B cell (primary cell): ENCODE measurements at places on chromosomes 4 and X. TPM values are rescaled to one million over a fixed set of nuclear protein-coding genes. Genes with fewer than 3 reads are reported as not detected.

GRCh38 chr4:123419885-123420755 is 23.5 kb downstream of the SPRY1 start:
- DNase-seq, result no peak

DNA sequence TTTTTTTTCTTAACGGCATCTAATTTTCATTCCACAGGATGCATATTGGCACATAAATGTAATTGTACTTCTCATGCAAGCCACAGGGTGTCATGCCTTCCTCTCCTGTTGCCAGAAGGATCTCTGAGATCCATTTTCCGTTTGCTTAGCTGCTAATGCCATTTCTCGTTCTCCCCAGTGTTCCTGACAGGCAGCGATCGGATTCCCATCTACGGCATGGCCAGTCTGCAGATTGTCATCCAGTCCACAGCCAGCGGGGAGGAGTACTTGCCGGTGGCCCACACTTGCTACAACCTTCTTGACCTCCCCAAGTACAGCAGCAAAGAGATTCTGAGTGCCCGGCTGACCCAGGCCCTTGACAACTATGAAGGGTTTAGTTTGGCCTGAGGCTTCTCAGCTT is 8.9 kb upstream of the NAP1L5 start:
- DNase-seq, result no peak

Gene MAGED4B
- total RNA-seq, result 18.2 and 20.4 TPM in 2 replicates

DNA sequence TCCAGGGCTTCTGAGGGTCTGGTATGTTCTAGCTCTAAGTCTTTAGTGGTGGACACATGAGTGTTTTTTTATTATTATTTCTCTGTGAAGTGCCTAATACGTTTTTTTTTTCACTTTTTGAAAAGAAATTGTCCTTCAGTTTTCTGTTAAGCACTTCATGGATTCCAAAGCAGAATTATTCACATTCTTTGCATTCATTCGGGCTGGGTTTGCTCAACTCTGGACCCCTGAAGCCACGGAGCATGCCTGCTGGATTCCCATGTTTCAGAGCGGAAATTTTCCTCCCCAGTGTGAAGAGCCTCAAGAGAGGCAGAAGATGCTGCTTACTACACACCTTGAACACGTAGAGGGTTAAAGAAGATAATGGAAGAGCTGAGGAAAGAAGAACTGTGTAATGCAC is 107.5 kb downstream of the EGF start:
- no peak for DNase-seq

DNA sequence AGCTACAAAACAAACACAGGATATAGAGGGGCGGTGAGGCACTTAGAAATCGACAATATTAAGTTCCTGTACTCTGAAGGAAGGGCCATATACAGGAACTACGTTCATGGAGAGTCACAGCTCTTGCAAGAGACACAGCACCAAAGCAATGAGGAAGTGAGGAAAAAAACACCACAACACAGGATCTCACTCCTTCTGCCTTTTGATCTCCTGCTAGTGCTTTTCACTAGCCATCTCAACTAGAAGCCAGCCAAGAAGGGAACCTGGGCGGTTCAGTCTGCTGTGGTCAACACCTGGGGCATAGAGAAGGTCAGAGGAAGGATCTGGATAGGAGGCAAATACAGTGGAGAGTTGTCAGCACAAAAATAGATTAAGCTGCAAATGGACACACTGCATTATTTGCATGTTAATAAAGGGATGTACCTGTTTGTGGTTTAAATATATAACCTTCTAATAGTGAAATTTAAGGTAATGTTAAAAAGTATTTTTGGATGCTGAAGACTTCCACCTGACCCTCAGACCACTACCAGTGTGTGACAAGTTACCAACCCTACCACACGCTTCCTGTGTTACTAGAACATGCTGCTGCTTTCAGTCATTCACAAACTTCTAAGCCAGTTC is 104.6 kb downstream of the DTHD1 start:
- peak; percentile 77 for DNase-seq

Gene ARX
- total RNA-seq, result not detected in 2 replicates

DNA sequence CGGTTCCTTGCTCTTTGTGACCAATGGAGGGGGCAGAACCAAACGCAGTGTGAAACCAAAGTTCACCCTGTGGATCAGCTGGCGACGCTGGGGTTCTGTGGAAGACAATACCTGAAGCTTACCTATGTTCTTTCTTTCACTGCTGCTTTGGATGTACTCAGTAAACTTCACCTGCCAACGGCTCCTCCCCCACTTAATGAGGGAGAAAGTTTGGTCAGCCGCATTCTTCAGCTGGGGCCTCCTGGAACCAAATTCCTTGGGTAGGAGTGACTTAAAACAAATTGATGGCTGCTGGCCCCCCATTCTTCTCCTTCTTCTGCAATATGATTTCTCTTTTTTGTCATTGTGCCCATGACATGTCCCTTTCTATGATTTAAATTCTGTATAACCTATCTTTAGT is 282.4 kb downstream of the ANK2 start:
- DNase-seq, result no peak

GRCh38 chr4:151807220-151807619 is 46.4 kb upstream of the GATB start:
- no peak for DNase-seq

- DNase-seq, result no peak
These were observed 13.0 kb downstream of the RAB9B start for GRCh38 chrX:103818842-103819619.

Gene FTHL17
- not detected in 2 replicates for total RNA-seq

- DNase-seq, result no peak
These were observed 161.3 kb upstream of the PCDH18 start for GRCh38 chr4:137693641-137694040.

Gene CACNA1F
- total RNA-seq, result 6.7 and 8.2 TPM in 2 replicates

- DNase-seq, result no peak
These were observed 205.4 kb downstream of the LDB2 start for GRCh38 chr4:16692961-16693506.

GRCh38 chr4:154427149-154427548 is 64.5 kb downstream of the DCHS2 start:
- DNase-seq, result no peak

DNA sequence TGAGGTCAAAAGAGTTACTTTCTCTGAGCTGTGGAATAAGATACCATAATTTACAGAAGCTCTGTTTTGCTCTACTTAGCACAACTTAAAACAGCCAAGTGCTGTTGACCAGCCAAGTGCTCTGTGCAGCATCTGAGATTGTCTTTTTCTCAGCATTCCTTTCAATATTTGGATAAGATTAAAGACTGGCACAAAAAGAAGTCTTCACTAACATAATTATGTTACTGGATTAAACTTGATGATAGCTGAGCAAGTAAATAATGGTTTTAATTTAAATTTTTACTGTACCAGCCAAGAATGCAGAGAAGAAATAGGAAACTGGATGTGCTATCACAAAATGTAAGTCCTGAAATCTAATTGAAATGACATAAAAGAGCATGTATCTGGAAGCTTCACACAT is 60.4 kb downstream of the NPY2R start:
- DNase-seq, result no peak

DNA sequence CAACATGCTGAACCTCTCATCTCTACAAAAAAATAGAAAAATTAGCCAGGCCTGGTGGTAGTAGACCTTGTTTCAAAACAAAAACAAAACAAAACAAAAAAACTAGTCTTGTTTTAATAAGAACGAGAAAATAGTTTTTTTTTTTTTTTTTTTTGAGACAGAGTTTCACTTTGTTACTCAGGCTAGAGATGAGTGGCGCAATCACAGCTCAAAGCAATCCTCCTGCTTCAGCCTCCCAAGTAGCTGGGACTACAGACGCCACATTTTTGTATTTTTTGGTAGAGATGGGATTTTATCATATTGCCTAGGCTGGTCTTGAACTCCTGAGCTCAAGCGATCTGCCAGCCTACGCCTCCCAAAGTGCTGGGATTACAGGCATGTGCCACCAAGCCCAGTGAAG is 47.7 kb upstream of the UGDH start:
- DNase-seq, result no peak

Gene ESX1
- not detected in 2 replicates for total RNA-seq

Gene AREG
- 4.6 and 4.9 TPM in 2 replicates for total RNA-seq

DNA sequence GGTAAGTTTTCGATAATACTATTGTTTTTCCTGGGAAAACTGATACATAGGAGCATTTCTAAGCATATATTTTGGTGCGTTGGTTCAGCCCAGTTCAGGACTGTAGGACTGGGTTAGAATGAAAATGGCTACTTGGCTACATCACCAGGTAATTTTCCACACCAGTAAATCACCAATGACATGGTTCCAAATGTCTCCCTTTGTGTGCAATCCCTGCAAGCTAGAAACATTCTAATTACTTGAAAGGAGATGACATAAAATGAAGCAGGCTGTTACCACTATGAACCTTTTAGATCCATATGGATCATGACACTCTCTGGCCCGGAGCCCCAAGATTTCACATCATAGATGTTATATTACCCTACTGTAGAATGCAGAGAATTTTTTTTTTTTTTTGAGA is 577.4 kb upstream of the FTHL17 start:
- no peak for DNase-seq

- DNase-seq, result peak; percentile 20
These were observed 39.0 kb downstream of the PLAC8 start for GRCh38 chr4:83075311-83076095.

Gene PRMT9
- 11.0 and 12.3 TPM in 2 replicates for total RNA-seq

DNA sequence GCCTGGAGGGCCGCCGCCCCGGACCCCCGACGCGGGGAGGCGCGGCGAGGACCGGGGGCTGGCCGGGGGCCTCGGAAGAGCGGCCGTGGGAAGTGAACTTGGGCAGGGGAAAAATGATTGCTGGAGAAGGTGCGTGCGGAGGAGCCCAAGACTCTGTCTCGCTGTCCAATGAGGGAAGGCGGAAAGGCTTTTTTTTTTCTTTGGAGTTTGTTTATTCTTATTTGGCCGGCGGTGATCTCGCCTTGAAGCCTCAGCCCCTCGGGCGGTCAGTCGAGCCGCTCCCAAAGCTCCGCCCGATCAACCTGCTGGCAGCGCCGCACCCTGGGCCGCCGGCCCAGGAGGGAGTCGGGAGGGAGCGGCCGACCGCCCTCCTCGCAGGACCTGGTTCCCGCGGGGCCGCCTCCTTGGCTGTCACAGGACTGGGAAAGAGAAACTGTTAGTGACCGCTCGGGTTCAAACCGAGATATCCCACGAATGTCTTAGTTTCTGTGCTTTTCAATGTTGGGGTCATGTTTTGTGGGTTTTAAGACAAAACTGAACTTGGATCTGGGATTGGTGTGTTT is 2.5 kb downstream of the CPEB2 start:
- peak; percentile 60 for DNase-seq

DNA sequence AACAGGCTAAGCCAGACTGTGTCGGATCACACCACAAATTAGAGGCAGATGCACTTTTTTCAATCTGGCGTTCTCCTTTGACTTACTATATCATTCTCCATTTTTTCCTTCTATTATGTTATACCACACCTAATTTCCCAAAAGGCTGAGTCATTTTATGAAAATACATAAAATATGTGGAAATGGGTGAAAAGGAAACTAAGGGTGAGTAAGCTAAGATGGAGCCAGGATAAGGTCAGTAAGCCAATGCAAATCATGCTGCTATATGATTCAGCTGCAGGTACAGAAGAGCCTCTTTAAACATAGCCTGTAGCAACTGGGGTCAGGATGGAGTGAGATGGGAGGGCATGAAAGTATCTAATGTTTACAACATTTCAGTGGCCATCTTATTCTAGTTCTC is 94.0 kb upstream of the TEX13A start:
- DNase-seq, result no peak

DNA sequence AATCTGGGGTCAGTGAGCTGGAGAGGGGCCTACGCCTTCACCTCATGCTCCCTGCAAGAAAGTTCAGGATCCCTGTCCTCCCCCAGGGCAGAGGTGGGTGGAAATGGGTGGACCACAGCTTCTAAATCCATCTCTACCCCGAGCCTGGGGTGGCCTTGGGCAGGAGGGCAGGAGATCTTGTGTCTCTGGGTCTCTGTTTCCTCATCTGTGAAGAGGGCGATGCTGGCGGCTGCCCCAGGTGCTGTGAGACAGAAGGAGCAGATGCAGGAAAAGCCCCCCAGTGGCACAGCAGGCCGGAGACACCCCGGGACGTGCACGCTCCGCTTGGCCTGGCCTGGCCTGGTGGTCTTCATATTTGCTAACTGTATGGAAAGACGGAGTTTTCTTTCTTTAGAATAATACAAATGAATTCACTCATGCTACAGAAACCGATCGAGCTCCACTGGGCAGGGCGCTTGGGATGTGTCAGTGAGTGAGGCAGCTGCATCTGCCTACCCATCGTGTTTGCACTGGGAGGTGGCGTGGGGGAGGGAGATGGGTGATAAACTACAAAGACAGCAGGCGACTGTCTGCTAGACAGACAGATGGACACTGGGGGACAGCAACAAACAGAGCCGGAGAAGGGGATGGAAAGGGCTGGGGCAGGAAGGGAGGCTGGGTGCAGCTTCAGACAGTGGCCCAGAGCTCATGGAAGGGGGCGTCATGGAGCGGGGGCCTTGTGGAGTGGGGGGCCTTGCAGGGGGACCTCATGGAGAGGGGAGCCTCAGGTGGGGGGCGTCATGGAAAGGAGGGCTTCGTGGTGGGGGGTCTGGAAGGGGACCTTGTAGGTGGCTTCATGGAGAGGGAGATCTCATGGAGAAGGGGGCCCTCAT is 136.2 kb downstream of the CPZ start:
- no peak for DNase-seq

Gene MAGEB3
- total RNA-seq, result not detected in 2 replicates

DNA sequence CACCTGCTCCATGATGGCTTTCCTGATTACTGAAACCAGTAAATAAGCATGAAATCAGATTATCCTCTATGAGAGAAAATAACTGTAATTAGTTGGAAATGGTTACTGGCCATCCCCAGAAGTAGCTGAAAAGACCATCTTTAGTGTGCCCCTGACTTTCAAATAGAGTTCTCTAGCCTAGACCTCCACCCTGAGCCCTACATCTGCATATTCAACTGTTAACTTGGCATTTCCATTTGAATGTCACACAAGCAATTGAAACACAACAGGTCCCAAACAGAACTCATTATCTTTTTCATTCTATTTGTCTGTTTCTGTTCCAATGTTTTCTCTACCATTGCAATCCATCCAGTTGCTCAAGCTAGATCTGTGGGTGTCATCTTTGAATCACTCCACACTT is 952.3 kb downstream of the RPA4 start:
- DNase-seq, result no peak

Gene GYPE
- 3.4 and 4.7 TPM in 2 replicates for total RNA-seq

DNA sequence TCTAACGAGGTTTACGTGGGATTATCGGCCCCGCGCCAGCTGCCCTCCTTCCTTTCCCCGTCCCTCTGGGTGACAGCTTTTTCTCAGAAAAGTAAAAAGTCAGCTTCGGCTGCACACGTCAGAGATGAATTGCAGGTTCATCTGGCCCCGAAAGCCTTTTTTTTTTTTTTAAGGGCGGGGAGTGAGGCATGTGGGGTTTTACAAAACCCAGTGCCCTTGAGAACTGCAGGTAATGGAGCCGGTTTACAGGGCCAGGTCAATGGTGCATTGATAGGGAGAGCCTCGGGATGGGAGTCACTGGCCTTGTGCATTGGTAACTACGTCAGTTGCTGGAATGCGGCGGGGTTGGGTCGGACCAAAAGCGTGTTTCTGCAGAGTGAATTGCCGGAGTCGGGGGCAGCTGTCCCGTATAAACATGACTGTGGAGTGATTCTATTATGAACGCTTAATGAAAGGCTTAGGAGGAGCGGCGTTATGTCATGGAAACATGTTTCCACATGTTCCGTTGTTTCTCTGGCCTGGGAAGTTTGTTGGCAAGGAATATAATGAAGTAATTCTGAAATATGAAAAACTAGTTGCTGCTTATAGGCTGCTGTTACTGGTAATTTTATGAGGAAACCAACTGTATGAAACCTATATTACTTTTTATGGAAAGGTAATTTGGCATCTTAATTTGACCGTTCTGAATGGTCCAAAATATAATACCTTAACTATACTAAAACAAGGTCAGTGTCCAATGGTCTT is 1.1 kb downstream of the HSPA4L start:
- no peak for DNase-seq

GRCh38 chr4:3441501-3442459 is at the start of gene HGFAC:
TSS of gene HGFAC (plus strand) at chr4:3441968. CDS start at chr4:3442002, 34 bp downstream.
- no peak for DNase-seq

GRCh38 chrX:79156818-79157217 is 12.3 kb downstream of the GPR174 start:
- no peak for DNase-seq
